ENCODE measurements at places on chromosomes 16 and 17.
A peak's percentile ranks its signal among the peaks of the same experiment; 100 is the strongest.

- no peak for DNase-seq
These were observed 47.1 kb downstream of the CMIP start for GRCh38 chr16:81491541-81492188.

DNA sequence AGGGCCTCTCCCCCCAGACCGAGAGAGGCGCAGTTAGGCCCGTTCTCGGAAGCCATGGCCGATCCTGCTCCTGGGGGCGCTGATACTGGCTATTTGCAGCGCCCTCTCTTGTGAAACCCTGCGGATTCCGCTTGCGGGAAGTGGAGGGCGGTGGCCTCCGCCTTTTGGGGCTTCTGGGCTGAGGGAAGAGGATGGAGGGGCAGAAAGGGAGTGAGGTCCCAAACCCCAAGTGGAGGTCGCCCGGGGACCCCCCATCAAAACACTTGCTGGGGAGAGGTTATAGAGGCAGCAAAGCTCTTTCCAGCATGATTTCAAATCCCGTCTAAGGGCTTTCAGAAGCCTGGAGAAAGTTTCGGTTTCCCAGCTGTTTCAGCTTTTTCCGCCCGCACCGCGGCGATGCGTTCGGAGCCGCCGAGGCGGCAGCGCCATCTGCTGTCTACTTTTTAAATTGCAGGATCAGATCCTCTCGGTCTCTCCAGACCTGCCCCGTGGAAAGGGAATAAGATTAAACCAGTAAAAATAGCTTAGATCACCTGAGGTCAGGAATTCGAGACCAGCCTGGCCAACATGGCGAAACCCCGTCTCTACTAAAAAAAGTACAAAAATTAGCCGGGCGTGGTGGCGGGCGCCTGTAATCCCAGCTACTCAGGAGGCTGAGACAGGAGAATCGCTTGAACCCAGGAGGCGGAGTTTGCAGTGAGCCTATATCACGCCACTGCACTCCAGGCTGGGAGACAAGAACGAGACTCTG is 15.8 kb downstream of the SNX20 start:
- peak; percentile 79 for DNase-seq

DNA sequence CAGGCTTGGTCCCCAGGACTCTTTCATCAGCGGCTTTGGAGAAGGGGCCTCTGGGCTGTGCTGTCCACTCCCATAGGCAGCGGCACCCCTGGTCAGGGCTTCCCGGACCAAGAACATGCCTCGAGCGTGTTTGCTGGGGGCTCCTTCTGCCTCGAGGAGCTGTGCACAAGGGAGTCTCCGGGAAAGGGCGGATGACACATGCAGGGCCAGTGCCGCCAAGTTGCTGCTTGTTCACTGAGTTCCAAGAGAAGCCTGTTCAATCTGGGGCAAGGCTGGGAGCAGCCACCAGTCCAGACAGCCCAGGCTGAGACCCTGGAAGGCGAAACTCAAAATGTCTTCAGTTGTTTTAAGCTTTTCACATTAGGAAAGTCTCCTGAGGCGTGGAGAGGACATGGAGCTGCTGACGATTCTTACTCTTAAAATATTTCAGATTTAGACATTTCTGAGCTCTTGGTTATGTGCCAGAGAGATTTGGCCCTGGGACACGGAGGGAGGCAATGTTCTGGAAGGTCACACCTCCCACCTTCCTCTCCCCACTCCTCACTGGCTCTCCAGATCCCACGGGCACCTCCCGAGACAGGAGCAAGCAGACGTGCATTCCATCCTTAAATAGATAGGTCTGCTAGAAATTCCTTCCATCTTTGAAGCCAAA is 84.5 kb upstream of the ZNF469 start:
- DNase-seq, result no peak

DNA sequence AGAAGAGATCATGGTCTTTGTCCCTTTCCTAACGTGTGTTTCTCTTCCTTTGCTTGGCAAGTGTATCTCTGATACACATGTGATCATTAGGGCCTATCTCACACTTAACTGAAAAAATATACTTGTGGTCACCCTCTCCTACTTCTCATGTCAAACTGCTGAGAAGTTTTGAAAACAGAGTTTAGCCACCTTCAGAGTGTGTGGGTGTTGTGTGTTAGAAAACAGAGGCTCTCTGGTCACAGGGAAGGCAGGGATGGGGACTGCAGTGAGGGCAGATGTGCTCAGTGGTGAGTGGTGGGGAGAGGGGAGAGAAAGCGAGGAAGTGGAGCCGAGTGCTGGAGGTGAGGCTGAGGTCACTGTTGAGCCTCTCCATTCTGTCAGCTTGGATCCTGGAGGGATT is 29.4 kb downstream of the GRB7 start:
- no peak for DNase-seq

- no peak for DNase-seq
These were observed 16.3 kb downstream of the MEIOC start for GRCh38 chr17:44672479-44673093.

- no peak for DNase-seq
These were observed 21.1 kb upstream of the TFAP4 start for GRCh38 chr16:4293822-4294457.

- no peak for DNase-seq
These were observed 210.1 kb upstream of the HS3ST4 start for GRCh38 chr16:25481636-25482035.

- DNase-seq, result no peak
These were observed 256.1 kb upstream of the SALL1 start for GRCh38 chr16:51407199-51407598.

- no peak for DNase-seq
These were observed 163.3 kb downstream of the ANKFN1 start for GRCh38 chr17:56316604-56317003.

- DNase-seq, result no peak
These were observed 17.2 kb downstream of the UBE2Z start for GRCh38 chr17:48925251-48925990.

GRCh38 chr17:55531053-55531728 is 19.9 kb upstream of the SMIM36 start:
- DNase-seq, result no peak

DNA sequence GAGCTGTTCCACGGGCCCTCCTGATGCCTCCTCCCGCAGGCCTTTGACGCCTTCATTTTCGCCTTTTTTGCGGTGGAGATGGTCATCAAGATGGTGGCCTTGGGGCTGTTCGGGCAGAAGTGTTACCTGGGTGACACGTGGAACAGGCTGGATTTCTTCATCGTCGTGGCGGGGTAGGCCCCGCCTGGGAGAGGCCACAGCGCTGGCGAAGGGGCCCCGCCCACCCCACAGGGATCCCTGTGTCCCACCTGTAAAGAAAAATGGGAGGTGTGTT is 29.7 kb downstream of the TPSG1 start:
- DNase-seq, result no peak

GRCh38 chr17:54900457-54901229 is at the start of gene TOM1L1:
TOM1L1 (plus strand) TSS chr17:54900852; CDS start chr17:54900866, 14 bp downstream.
- peak; percentile 26 for DNase-seq

DNA sequence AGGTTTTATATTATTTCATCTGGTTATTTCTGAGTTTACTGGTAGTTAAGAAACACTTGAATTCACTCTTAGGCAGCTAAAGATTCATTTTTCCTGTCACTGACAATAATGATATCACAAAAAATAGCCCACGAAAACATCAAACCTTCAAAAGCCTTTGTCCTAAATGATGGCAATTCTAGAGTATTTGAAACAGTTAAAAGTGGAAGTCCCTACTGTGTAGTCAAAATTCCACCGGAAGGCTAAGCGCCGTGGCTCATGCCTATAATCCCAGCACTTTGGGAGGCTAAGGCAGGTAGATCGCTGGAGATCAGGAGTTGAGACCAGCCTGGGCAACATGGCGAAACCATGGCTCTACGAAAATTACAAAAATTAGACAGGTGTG is 103.5 kb downstream of the HIC1 start:
- no peak for DNase-seq
